ENCODE measurements at places on chromosomes 5 and 9.

- no peaks in the 10 kb centered on the region for H3K27me3 ChIP-seq
- H3K4me3 ChIP-seq = no peak overlapping the region
- no peak for DNase-seq
- H3K36me3 ChIP-seq = no peaks in the 10 kb centered on the region
- H3K4me1 ChIP-seq = peaks cover 4% of the 10 kb centered on the region
- H3K27ac ChIP-seq = no peak overlapping the region
Measured at GRCh38 chr9:18979367-18979766, 53.6 kb downstream of the SAXO1 start.

DNA sequence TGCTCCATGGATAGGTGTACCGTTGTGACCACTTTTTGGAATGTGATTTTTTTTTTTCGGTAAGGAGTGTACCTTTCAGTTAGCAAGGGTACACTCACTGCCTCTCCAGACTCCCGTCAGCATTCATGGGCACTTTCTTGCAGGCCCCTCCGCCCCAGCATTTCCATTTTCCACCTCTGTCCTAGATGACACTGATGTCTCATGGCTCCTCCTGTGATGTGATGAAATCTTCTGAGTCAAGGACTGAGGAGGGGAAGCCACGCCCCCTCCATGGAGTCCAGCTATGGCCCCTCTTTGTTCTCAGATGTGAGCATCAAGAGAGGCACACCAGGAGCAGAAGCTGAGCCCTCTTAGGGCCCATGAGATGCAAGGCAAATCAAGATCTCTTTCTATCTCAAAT lies 61.8 kb downstream of the CTSL start:
- H3K4me1 ChIP-seq = no peaks in the 10 kb centered on the region
- H3K36me3 ChIP-seq = no peaks in the 10 kb centered on the region
- no peak for DNase-seq
- no peak overlapping the region for H3K4me3 ChIP-seq

DNA sequence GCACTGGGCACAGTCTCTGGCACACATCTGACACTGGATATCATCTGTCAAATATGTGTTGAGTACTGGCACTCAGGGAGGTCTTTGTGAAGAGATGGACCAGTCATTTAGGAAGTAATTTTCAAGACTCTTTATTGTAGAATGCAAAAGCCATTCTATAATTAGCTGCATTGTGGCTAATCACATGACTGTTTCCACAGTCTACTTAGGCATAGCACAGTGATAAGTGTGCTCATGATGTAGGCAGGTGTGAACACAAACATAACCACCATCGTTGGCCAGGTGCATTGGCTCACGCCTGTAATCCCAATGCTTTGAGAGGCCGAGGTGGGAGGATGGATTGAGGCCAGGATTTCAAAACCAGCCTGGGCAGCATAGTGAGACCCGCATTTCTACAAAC lies 62.2 kb downstream of the CFAP77 start:
- H3K36me3 ChIP-seq = no peaks in the 10 kb centered on the region
- no peak overlapping the region for H3K4me3 ChIP-seq
- no peak overlapping the region for H3K27ac ChIP-seq
- no peaks in the 10 kb centered on the region for H3K4me1 ChIP-seq

GRCh38 chr5:171657473-171657872 lies 128.1 kb upstream of the SMIM23 start:
- no peaks in the 10 kb centered on the region for H3K27me3 ChIP-seq
- H3K27ac ChIP-seq = no peak overlapping the region

DNA sequence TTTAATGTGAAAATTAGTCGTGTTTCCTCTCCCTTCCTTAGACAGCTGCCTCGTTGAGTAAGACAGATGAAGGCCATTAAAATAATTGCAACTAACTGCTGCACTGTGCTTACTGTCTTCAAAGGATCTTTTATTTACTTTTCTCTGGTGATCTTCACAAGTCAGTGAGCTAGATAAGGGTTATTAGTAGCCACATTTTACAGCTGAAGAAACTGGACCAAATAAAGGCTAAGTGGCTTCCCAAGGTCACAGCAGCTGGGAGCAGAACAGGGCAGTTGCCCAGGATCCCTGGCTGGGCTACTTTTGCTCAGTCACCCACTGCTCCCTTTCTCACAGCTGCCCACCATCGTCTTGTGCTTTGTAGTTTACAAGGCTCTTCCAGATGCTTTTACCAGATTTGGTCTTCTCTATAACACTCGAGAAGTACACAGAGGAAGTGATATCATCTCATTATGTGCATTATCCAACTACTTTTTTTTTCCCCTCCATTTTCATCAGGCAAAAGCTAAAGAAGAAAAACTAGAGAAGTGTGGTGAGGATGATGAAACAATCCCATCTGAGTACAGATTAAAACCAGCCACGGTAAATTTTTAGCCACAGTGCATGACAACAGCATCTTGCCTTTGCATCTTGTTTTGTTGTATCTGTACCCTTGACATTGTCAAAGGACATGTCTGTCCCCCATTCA lies 61.8 kb downstream of the ERAP1 start:
- peaks cover 9% of the 10 kb centered on the region for H3K4me1 ChIP-seq
- H3K36me3 ChIP-seq = peaks cover 58% of the 10 kb centered on the region
- no peaks in the 10 kb centered on the region for H3K27me3 ChIP-seq
- H3K4me3 ChIP-seq = no peak overlapping the region
- H3K27ac ChIP-seq = peak overlapping the region; percentile 76

DNA sequence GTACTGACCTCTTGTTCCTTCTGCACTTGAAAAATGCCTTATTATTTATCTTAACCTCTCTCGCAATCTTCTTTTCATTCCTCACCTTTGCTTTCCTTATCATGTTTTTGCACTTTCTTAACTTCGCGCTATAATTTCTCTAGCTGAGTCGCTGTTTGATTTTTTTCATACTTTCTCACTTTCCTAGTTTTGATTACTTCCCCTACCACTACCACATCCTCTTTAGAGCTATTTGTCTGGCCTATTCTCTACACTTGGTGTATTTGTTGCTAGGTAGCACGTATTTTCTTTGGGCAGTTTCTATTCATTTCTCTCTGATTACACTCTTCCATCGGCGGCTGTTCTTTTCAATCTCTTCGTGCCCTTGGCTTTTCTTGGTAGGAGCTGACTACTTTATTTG lies 611.8 kb downstream of the BNC2 start:
- H3K27me3 ChIP-seq = no peaks in the 10 kb centered on the region
- H3K27ac ChIP-seq = no peak overlapping the region
- no peak overlapping the region for H3K4me3 ChIP-seq
- no peaks in the 10 kb centered on the region for H3K36me3 ChIP-seq

DNA sequence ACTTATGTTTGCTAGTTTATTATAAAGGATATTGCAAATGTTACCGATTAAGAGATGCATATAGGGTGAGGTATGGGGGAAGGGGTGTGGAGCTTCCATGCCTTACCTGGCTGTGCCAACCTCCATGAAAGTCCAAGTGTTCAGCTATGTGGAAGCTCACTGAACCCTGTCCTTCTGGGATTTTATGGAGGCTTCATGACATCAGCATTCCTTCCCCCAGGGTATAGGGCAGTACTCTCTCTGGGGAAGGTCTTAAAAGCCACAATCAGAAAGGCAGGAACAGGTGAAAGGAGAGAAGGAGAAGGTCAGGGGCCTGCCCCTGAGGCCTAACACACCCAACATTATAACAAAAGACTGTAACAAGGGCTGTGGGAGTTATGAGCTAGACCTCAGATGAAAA lies 592.6 kb downstream of the PDE4D start:
- no peak overlapping the region for H3K27ac ChIP-seq
- H3K4me3 ChIP-seq = no peak overlapping the region
- no peaks in the 10 kb centered on the region for H3K27me3 ChIP-seq

DNA sequence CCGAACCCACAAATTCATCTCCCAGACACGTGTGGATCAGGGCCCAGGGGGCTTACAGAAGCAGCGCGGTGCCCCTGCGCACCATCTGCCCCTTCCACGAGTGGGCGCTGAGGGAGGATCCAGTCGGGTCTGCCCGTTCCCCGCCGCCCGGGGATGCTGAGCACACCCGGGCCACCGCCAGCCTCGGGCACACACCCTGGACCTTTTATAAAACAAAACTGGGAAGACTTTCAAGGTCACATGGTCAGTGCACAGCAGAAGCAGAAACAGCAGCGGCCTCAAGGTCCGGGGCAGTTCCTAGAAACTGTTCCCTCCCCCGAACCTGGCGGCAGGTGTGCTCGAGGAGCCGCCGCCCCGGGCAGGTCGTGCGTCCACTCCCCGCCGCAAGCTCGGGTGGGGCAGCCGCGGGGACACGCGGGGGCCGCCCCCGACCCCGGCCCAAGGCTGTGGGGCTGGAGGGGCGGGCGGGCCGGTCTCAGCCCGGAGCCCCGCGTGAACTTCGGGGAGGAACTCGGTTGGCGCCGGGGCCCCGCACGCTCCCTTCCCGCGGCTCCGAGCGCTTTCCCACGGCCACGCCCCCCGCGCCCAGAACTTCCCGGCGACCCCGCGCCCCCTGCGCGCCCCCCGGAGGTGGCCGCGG lies 633 bp upstream of the PPP1R26 start:
- peak; percentile 86 for DNase-seq
- H3K4me3 ChIP-seq = peak overlapping the region; percentile 83
- H3K36me3 ChIP-seq = peaks cover 5% of the 10 kb centered on the region

GRCh38 chr9:6628704-6629103 lies 16.8 kb downstream of the GLDC start:
- no peaks in the 10 kb centered on the region for H3K36me3 ChIP-seq
- no peaks in the 10 kb centered on the region for H3K4me1 ChIP-seq
- DNase-seq = no peak
- H3K4me3 ChIP-seq = no peak overlapping the region
- no peak overlapping the region for H3K27ac ChIP-seq

GRCh38 chr9:27168496-27168895 lies 59.5 kb downstream of the TEK start:
- no peak overlapping the region for H3K27ac ChIP-seq
- no peak overlapping the region for H3K4me3 ChIP-seq
- no peaks in the 10 kb centered on the region for H3K27me3 ChIP-seq
- H3K36me3 ChIP-seq = peaks cover 3% of the 10 kb centered on the region
- no peaks in the 10 kb centered on the region for H3K4me1 ChIP-seq

DNA sequence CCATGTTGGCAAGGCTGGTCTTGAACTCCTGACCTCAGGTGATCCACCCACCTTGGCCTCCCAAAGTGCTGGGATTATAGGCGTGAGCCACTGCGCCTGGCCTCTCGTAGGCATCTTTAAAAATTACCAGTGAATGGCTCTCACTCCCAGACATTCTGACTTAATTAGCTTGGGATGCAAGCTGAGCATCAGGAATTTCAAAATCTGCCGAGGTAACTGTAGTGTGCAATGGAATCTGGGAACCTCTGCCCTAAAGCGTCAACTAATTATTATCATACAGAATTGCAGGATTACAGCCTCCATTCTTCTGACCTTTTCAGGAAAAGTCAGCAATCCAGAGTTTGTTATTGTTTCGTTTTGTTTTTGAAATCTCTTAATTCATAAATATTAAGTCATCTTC lies 213.4 kb upstream of the DMAC1 start:
- no peak for DNase-seq
- H3K27ac ChIP-seq = no peak overlapping the region
- H3K36me3 ChIP-seq = no peaks in the 10 kb centered on the region
- no peaks in the 10 kb centered on the region for H3K27me3 ChIP-seq
- H3K4me1 ChIP-seq = no peaks in the 10 kb centered on the region

DNA sequence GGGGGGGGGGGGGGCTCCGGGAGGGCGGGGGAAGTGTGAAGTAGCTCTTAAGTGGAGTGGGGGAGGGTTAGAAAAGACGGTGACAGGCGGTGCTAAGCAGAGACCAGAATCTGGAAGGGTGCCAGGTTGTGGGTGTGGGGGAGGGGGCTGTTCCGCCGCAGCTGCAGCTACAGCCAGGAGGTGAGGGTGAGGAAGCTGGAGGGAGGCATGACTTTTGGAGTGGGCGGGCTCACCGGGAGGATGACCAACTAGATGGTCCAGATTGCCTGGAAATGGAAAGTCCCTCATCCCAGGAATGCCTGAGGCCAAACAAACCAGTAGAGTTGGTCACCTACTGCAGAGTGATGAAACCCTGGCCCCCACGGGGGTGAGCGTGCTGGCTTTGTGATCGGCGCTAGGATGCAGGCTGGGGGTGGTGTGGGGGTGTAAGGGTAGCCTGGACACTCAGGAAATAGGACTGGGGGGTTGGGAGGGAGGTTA lies 158.1 kb upstream of the SHB start:
- no peak overlapping the region for H3K4me3 ChIP-seq
- no peaks in the 10 kb centered on the region for H3K27me3 ChIP-seq
- DNase-seq = peak; percentile 39
- H3K4me1 ChIP-seq = peaks cover 12% of the 10 kb centered on the region
- no peak overlapping the region for H3K27ac ChIP-seq

- no peaks in the 10 kb centered on the region for H3K27me3 ChIP-seq
- peaks cover 4% of the 10 kb centered on the region for H3K4me1 ChIP-seq
- no peaks in the 10 kb centered on the region for H3K36me3 ChIP-seq
- H3K4me3 ChIP-seq = no peak overlapping the region
Measured at GRCh38 chr5:142441616-142442015, 116.8 kb upstream of the SPRY4 start.

GRCh38 chr5:76084496-76085242 lies 1.5 kb downstream of the SV2C start:
- peaks cover 28% of the 10 kb centered on the region for H3K27me3 ChIP-seq
- peak; percentile 56 for DNase-seq
- H3K4me3 ChIP-seq = peak overlapping the region; percentile 43
- H3K4me1 ChIP-seq = peaks cover 28% of the 10 kb centered on the region
- no peak overlapping the region for H3K27ac ChIP-seq

- H3K27me3 ChIP-seq = no peaks in the 10 kb centered on the region
- H3K36me3 ChIP-seq = no peaks in the 10 kb centered on the region
- DNase-seq = no peak
- no peak overlapping the region for H3K27ac ChIP-seq
Measured at GRCh38 chr5:53360811-53361210, 119.6 kb upstream of the FST start.

DNA sequence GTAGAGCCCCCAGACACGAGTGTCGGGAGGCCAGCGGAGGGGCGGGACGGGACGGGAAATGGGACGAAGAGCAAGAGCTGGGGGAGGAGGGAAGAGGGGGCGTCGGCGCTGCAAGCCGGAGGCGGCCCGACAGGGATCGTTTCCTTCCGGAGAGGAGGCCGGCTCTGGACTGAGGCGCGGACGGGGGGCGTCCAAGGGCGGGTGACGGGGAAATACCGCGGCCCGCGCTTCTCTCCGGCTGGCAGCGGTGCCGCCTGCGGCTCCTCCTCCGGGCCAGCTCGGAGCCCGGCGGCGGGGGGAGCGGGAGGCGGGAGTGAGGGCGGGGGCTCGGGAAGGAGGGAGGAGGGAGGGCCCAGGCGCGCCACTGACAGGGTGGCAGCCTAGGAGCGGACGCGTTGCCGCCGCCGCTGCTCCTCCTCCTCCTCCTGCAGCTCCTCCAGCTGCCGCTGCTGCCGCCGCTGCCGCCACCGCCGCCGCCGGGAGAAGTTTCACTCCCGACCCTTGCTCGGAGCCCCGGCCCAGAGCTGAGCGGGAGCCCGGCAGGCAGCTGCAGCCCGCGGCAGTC lies at the start of gene CHSY3:
TSS of gene CHSY3 (plus strand) at position 364 of the 565 bp plus-strand sequence.
- H3K36me3 ChIP-seq = no peaks in the 10 kb centered on the region
- no peaks in the 10 kb centered on the region for H3K27me3 ChIP-seq
- peak; percentile 89 for DNase-seq
- H3K4me3 ChIP-seq = peak within 1 kb of the TSS; percentile 73
- peaks cover 29% of the 10 kb centered on the region for H3K4me1 ChIP-seq

- no peaks in the 10 kb centered on the region for H3K27me3 ChIP-seq
- H3K4me1 ChIP-seq = no peaks in the 10 kb centered on the region
- no peaks in the 10 kb centered on the region for H3K36me3 ChIP-seq
- DNase-seq = no peak
- no peak overlapping the region for H3K27ac ChIP-seq
- H3K4me3 ChIP-seq = no peak overlapping the region
Measured at GRCh38 chr9:22911632-22912031, 465.0 kb downstream of the DMRTA1 start.
